ENCODE measurements at places on chromosomes 7 and 10.
A peak's percentile ranks its signal among the peaks of the same experiment; 100 is the strongest.

GRCh38 chr10:72079356-72079755, 9.0 kb downstream of the SPOCK2 start:
- DNase-seq, result peak; percentile 43

- no peak for DNase-seq
These were observed 356.6 kb downstream of the BBS9 start for GRCh38 chr7:33485747-33486493.

- no peak for DNase-seq
These were observed 361.8 kb upstream of the MGMT start for GRCh38 chr10:129105266-129105665.

DNA sequence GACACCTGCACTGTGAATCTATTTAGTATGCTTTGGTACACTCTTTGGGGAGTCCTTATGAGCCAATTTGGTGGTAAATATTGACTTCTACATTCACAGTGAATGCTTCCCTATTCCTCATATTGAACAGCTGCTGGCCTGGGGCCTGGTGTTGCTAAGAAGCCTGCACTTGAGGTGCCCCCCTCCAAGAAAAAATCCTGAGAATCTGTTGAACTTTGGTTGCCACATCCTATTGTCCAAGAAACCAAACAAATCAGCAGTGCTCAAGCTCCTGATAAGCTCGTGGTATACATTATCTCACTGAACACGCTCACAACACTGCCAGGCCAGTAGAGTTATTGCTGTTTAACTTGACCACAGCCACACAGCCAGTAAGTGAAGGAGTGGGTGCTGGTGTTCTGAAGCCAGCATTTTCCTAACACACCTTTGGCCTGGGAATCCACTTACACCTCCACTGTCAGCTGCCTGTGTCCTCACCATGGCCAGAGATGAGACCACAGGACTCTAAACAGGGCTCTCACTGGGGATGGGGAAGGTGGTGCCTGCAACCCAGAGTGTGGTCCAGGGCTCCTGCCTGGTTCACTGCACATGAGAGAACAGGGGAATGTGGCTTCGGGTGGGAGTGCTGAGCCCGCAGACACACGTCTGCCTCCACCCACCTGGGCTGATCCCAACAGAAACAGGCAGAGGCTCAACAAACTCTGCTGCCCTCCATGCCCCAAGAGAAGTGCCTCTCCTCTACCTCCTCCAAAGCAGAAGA, 6.7 kb downstream of the DDC start:
- no peak for DNase-seq

DNA sequence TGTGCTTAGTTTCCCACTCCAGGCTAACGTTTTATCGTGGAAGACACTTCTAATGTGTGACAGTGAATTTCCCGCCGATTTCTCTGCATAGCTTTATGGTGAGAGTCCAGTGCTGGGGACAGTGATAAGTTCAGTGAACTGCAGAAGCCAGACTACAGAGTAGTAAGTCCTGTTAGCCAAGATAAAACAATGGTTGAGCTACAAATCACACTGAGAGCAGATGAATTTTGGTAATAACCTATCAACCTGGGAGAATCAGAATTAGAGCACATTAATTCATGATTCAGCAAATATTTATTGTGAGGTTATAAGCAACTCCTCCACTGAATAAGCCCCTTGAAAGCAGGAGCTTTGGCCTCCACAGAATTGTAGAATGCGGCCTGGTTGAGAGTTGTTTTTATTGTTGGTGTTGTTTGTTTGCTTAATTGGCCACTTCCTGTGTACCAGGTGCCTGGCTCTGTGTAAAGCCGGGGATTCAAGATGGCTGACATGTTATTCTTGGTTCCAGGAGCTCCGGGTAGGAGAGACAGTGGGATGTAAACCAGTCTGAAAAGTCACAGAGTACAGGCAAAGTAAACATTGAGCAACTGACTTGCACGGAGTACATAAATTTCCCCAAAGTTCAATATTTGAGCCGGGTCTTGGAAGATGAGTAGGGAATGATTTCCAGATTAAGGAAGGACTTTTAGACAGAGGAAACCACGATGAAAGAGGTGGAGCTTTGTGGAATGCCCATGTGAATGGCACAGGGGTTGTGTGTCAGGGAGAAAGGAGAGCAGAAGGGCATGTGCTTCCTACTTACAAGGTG, 112.7 kb downstream of the SNX10 start:
- DNase-seq, result no peak

DNA sequence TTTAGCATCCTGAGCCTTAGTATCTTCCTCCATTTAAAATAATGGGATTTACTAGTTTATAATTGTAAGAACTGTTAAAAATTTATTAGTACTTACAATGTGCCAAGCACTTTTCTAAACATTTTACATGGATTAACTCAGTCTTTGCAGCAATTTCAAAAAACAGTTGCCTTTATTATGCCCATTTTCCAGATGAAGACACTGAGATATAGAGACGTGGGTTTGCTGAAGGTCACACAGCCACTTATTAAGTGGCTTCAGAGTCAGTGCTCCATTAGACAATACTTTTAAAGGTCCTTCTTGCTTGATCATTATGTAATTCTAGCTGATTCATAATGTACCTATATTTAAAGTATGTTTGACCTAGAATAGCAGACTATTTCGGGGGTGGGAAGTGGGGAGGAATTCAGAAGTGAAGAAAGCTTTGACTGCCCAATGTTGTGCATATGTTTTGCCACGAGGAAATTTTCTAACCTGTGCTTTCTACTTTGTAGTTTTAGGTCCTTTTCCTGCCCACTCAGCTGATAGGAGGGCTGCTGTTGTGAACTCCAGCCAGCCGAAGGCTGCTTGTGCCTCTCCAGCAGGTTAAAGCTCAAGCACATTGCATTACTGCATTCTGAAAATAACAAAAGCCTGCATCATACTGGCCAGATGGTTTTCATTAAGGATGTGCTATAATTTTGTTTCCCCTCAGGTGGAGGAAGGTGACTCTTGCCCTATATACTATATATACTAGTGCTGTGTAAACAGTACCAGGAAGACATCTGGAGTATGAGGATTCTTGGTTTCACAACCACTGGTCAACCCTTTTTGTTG, 4.3 kb downstream of the PLEKHA8 start:
- no peak for DNase-seq

- no peak for DNase-seq
These were observed 460.2 kb downstream of the DNAJB9 start for GRCh38 chr7:109029866-109030265.

DNA sequence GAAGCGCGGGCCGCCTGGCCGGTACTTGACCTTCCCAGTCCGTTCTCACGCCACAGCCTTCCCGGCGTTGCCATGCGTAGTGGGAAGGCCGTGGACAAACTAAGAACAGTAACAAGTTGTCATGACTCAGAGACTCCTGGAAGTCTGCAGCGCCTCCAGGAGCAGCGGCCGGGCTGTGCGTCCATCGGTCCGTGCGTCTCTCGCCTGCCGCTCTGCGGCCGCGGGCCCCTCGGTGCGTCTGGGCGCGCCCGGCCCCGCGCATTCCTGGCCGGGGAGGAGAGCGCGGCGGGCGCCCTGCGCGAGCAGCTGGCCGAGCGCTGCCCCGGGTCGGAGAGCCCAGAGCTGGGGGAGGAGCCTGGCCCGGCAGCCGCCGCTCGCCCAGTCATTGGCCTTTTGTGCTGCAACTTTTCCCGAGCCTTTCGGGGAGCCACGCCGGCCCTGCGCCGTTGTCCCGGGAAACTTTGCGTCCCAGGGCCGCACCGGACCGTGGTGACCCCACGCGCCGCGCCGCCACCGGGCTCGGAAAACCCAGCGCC, 123.7 kb downstream of the TACC2 start:
- DNase-seq, result peak; percentile 15

GRCh38 chr7:75915416-75916156, 631 bp downstream of the POR start:
- no peak for DNase-seq

DNA sequence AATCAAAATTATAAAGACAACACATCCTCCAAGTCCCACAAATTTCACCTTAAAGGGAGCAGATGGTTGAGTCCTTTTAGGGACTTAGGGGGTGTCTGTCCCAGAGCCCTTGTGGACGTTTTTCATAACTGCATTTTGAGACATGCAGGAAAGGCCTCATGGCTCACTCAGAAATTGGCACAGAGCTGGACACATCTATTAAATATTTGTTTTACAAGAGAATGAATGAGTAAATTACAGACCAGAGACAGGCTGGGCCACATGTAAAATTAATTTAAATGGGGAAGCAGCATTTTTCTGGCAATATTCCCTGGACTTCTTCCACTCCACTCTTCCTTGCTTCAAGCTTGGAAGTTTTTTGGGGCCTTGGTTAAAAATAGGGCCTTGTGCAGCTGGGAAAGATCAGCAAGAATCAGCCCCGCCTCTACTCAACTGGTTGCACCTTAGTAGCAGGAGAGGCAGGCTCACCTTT, 20.0 kb downstream of the LAMB1 start:
- no peak for DNase-seq

- no peak for DNase-seq
These were observed 201.8 kb downstream of the NSUN6 start for GRCh38 chr10:18449611-18450026.

- DNase-seq, result no peak
These were observed 267.9 kb upstream of the TCERG1L start for GRCh38 chr10:131579251-131580071.

DNA sequence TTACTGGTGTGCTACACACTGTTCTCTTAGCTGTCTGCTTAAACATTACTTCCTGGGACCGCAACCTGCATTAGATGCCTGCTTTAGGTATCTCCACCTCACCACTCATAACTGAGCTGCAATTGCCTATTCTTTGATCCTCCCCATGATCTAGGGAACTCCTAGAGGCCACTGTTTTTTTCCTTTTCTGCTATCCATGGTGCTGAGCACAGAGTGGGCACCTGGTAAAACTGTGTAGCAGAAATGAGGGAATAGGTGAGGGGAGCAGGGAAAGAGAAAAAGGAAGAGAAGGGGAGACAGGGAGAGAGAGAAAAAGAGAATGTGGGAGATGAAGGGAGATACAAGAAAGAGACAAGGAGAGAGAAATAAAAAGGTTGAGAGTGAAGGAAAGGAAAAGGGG, 434.9 kb downstream of the ADRA2A start:
- DNase-seq, result no peak

DNA sequence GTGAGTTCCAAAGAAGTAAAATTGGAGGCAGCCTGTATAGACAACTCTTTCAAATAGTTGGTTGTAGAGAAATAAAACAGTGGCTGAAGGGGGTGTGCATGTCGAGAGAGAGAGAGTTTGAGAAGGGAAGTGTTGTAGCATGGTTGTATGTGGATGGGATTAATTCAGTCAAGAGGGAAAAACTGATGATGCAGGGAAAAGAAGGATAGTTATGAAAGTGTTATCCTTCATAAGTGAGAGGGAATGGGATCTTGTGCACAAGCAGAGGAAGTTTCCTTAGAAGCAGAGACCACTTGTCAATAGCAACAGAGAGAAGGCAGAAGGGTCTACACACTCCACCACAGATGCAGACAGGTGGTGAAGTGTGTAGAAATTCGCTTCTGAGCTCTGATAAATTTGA, 30.0 kb upstream of the BPGM start:
- no peak for DNase-seq
